ENCODE measurements at places on chromosomes 12 and 14. TPM values are rescaled to one million over a fixed set of nuclear protein-coding genes. Genes with fewer than 3 reads are reported as not detected.

DNA sequence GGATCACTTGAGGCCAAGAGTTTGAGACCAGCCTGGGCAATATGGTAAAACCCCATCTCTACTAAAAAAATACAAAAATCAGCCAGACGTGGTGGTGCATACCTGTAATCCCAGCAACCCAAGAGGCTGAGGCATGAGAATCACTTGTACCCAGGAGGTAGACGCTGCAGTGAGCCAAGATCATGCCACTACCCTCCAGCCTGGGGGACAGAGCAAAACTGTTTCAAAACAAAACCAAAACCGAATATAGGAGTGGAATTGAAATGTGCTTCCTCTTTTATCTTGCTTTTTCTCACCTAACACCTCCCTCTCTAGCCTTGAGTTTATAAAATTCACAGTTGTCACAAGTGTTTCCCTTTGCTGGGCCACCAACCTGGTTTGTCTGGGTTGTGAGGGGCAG lies 181.9 kb downstream of the PAH start:
- no peak for DNase-seq

- peak; percentile 16 for DNase-seq
Observed at GRCh38 chr14:55399183-55399582, 12.4 kb downstream of the ATG14 start.

- DNase-seq, result no peak
Observed at GRCh38 chr12:64797156-64797555, 27.3 kb upstream of the TBC1D30 start.

PIWIL1 gene
- not detected for total RNA-seq

DNA sequence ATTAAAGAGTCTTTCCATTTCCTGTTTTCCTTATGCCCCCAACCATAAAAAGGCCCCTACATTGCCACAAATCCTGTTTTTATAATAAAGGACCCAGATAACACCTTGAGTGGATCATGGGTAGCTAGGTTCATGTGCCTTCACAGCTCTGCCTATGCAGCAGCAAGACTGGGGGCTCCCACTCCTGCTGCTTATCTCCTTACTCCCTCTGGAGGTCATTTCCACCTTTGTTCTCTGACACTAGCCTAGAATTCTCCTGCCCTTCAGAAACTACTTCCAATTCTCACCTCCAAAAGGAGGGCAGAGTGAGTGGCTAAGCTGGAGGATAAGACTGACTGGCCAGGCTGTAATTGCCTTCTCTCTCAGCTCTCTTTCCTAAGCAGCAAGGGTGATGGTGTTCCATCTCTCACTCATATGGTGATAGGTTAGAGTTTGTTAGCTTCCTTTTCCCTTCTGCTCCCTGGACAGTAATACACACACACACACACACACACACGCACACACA lies 20.0 kb upstream of the STAC3 start:
- no peak for DNase-seq

- no peak for DNase-seq
Observed at GRCh38 chr14:94787092-94787491, 17.2 kb upstream of the GSC start.

DNA sequence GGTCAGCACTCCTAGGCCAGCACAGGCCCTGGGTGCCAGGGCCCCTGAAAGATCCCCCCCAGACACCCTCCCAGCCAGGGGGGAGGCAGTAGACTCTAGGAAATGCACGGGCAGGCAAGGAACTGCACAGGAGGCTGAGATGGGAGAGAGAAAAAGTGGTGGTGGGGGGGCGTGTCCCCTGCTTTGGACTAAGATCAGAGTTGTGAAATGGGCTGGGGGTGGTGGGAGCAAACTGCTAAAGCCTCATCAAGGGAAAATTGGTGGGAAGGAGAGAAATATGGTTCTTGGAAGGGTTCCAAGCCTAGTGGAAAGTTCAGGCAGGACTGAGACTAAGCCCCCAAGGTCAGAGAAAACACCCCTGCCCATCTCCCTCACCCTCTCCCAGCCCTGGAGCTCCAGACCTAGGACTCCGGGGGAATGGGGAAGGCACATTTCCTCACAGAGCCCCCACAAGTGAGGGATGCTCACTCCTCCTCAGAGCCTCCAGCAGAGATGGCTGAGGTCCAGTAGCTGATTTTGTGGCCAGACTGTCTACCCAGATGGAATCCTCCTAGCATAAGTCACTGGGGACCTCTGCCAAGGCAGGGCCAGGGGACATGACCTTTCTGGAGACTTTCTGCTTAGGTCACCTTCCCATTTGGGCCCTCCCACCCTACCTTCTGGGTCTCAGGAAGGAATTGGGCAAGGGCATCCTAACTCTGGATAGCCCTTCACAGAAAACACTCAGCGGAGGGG lies 29.8 kb downstream of the FIGNL2 start:
- no peak for DNase-seq

C1S gene
- total RNA-seq, result 0.13 TPM

DNA sequence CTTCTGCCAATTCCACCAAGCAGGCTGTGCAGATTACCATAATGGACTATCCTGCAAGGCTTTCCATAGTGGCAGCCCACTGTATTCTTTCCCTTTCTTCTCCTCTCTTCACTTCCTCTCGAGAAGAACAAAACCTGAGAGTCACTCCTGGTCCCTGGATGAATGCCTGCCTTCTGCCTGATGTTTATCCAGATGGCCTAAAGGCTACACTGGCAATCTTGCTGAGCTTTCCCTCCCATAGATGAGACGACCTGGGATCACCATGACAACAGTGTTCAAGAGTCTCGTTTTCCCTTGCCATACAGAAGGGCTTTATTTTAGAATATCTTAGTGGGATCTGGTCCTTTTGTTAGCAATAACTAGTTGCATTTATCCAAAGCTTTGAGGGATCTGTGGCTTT lies 142.3 kb downstream of the RTN1 start:
- DNase-seq, result no peak

GRCh38 chr12:94053676-94054075 lies 94.7 kb upstream of the PLXNC1 start:
- no peak for DNase-seq

SERPINA4 gene
- not detected for total RNA-seq

PRPH gene
- not detected for total RNA-seq

GRCh38 chr12:41310367-41310766 lies 122.2 kb downstream of the PDZRN4 start:
- no peak for DNase-seq

ARHGAP9 gene
- not detected for total RNA-seq

DNA sequence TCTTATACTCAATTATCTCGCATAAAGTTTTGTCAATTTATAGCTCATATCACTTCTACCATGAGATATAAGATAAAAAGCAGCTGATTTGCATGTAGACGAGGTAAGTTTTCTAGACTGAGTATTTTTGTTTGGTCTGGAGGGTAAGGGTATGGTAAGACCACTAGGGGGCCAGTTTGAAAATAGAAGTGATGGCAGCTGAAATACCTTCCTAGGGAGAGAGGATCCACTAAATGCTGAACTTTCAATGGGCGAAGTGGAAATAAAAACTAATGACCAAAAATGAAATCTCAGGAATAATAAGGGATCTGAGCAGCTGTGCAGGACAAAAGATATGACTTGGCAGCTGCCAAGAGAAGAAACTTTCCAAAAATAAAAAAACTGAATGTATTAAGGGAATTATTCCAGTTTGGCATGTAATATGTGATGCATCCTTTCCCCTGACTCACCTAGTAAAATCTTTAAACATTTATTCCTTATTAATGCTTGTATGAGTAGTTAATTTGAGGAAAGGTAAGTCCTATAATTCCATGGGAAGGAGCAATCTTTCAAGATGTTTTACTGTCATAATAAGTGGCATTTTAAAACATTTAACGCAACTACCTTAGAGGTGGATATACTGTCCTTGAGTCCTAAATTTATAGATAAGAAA lies 754.5 kb downstream of the C12orf50 start:
- DNase-seq, result peak; percentile 51

KRT7 gene
- total RNA-seq, result 7.0 TPM

TCL1A gene
- not detected for total RNA-seq

DNA sequence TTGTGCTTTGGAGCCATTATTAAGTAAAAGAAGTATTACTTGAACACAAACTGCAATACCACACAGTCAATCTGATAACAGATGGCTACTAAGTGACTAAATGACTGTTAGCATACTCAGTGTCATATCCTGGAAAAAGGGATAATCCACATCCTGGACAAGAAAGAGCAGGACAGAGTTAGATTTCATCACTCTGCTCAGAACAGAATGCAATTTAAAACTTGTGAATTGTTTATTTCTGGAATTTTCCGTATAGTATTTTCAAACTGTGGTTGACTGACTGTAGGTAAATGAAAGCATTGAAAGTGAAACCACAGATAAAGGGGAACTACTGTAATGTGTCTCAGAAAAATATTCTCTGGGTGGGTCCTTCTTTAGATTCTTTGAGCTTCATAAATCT lies 458.8 kb downstream of the TMEM117 start:
- DNase-seq, result no peak

DNA sequence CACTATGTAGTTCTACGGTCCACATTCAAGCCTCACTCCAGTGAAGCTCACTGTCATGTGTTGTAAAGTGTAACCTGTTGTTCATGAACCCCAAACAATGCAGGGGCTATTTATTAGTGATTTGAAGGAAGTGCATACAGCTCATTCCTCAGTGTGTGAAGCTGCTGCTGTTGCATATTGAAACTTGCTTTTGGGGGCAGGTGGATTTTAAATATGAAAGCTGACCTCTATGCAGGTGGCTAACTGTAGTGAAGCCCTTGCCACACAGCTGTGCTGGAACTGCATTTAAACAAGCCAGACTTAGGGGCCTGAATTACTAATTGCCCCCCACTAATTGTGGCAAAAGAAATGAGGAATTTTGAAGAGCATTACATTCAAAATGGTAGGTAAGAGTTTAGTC lies 226.3 kb downstream of the ATP23 start:
- no peak for DNase-seq

GRCh38 chr14:49971156-49972130 lies 78.6 kb downstream of the ARF6 start:
- no peak for DNase-seq

DNA sequence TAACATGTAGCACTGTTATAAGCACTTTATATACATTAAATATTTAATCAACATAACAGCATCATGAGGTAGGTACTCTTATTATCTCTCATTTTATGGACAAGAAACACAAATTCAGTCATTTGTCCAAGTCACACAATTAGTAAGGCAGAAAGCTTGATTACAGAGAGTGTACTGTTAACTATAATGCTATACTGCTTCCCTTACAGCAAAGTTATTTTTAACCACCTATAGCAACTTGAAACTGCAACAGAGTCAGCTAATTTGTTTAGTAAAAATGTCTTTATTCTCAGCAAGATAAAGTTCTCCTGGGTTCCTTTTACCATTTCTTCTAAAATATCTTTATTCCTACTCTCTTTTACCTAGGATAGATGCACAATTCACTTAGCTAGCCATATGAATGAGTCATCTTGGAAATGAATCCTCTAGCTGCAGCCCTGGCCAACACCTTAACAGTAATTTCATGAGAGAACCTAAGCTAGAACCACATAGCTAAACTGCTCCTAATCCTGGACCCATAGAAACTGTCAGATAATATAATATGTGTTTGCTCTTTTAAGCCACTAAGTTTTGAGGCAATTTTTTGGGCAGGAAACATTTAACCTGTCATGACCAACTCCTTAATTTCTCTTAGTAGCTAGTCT lies 90.2 kb upstream of the HECTD1 start:
- peak; percentile 52 for DNase-seq

GZMH gene
- total RNA-seq, result not detected

GPR84 gene
- not detected for total RNA-seq

GRCh38 chr14:74954232-74954946 lies 1.0 kb downstream of the PGF start:
- DNase-seq, result no peak

DNA sequence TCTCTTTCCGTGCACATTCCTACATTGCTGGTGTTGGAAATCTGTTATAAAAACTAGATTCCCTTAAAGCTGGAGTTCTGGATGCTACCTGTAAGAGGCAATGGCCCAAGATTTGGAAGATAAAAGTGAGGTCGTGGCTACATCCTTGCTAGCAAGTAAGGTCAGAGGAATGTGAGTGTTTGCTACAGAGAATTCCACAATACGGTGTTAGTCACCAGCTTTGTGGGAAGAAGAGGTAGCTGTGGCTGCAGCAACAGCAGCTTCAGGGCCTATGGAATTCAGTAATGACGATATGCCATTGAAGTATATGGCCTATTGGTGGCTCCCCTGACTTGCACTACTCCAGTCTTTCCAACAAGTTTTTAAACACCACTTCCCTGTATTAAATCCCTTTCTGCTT lies 227.7 kb upstream of the TMEM260 start:
- no peak for DNase-seq

- no peak for DNase-seq
Observed at GRCh38 chr14:101249676-101250036, 311.6 kb upstream of the DIO3 start.

FERMT2 gene
- total RNA-seq, result 72.2 TPM

DNA sequence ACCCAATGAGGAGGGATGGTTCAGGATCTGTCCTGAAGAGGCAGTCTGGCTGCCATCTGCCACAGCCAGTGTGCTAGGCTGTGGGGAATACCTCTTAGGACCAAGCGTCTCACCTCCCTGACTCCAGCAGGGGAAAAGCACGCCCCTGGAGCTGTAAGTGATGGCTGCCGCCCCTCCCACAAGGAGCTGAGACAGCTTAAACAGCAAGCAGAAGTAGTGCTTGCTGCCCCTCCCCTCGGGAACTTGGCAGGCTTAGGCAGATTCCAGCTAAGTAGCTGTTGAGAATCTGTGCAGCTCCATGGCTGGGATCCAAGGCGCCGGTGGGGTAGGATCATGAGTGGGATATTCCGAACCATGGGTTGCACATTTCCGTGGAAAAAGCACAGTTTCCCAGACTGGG lies 360.4 kb upstream of the MDGA2 start:
- no peak for DNase-seq

DNA sequence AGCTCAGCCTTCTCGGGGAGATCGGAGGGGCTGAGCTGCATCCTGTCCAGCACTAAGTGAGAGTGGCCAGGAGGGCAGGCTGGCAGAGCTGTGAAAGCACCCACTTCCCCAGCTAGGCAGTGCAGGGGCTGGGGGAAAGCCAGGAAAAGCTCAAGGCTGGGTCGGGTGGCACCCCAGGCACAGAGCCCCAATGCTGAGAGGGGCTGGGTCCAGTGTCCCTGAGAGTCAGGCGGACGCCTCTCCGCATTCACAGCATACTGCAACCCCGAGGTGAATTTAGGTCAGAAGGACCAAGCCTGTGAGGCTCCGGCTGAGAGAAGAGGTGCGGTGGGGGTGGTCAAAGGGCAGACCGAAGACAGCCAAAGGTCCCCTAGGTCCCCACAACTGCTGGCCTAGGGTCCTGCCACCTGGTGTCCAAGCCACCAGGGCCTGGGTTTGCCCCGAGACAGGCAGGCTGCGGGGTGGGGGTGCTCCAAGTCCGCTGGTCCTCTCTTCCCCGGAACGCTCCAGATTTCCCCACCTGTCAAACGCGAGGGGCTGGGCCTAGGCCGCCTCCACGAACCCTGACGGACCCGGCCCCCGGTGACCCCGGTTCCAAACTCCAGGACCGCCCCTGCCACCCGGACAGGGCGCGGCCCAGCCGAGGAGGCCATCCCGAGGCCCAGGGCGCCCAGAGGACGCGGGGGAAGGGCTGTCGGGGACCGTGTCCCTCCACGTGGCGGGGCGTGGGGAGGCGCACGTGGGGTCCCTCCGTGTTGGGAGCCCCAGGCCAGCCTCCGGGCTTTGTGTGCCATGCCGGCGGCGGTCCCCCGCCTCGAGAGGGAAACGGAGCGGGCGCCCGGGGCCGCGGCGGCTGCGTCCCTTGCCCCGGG lies 527 bp downstream of the CAMKK2 start:
- no peak for DNase-seq

GRCh38 chr12:119258149-119258548 lies 76.4 kb upstream of the CCDC60 start:
- DNase-seq, result peak; percentile 42

- DNase-seq, result no peak
Observed at GRCh38 chr12:132494294-132495164, 4.6 kb downstream of the FBRSL1 start.

- no peak for DNase-seq
Observed at GRCh38 chr12:110923192-110923591, 2.8 kb upstream of the MYL2 start.
